ENCODE measurements at places on chromosomes 16 and 17. TPM values are rescaled to one million over a fixed set of nuclear protein-coding genes. Genes with fewer than 3 reads are reported as not detected.

MRPL27 gene
- total RNA-seq, result 43.5 TPM

TP53TG3C gene
- 0.33 TPM for total RNA-seq

KRT40 gene
- not detected for total RNA-seq

DNA sequence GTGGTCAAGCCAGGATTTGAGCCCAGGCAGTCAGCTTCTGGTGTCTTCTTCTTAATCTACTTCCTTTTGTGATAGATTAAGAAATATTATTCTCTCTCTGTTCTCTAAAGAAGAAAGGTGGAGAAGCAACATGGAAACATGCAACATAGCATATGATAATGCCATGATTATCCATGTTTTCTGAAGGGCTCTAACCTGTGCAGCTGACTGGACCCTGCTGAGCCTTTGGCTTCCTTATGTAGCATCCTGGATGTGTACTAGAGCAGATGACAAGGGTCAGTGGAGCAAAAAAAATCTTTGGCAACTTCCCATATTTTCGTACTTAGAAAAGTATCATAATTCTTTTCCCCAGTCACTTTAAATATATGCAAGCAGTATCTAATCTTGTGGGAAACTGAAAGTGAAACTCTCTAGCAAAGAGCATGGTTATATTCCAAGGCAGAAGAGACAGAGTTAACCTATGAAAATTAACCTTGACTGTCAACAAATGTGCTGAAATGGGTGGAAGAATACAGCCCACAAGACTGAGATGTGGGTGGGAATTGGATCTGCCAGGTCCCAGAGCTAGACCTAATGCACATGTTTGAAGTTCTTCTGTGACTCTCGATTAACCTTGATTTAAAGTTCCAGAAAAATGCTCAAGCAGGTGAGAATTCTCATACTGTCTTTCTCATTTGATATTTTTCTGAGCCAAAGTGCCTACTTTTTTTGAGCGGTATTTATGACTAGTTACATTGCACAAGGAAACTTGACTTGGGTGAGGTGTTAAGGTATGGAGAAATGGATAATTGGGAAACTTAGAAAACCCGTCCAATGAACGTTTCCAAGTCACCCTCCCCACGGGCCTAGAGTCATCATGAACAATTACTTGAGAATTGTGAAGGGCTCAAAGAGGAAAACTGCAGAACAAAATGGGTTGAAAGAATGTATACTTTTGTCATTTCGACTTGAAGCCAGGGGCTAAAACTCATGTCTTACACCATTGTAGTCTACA is 248.6 kb downstream of the FTO start:
- no peak for DNase-seq

- DNase-seq, result no peak
Observed at GRCh38 chr17:74351552-74352210, 10.0 kb downstream of the BTBD17 start.

GRCh38 chr17:3911271-3912053 is 4.8 kb downstream of the P2RX1 start:
- no peak for DNase-seq
